ENCODE measurements at places on chromosomes 16 and 17. TPM values are rescaled to one million over a fixed set of nuclear protein-coding genes. Genes with fewer than 3 reads are reported as not detected.

Gene WNT3
- total RNA-seq: 0.65 TPM

Gene HAP1
- total RNA-seq: under 0.01 TPM

GRCh38 chr17:50426472-50426782 lies 409 bp downstream of the ACSF2 start:
- DNase-seq: no peak

GRCh38 chr17:31416503-31416923 lies 25.0 kb downstream of the RAB11FIP4 start:
- DNase-seq: no peak

- no peak for DNase-seq
Observed at GRCh38 chr16:10982465-10983150, 38.2 kb downstream of the CLEC16A start.

GRCh38 chr16:13148836-13149235 lies 247.4 kb downstream of the SHISA9 start:
- DNase-seq: no peak

- DNase-seq: no peak
Observed at GRCh38 chr16:27551036-27551435, 1.1 kb downstream of the KATNIP start.

DNA sequence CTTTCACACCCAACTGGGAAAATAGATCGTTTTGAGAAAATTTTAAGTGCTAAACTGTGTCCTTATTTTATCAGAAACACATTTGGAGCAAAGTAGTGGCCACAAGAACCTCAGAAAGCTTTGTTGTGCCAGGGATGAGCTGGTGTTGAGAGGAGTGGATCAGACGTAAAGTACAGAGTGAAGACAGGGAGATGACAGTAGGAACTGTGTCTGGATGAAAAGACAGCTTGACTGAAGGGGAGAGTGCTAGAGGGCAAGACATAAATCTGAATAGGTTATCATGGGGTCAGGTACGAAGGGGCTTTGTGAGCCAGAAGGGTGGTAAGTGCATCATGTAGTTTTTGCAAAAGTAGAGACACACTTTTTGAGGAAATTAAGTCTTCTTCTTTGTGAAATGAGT lies 39.3 kb upstream of the CARMIL2 start:
- no peak for DNase-seq

DNA sequence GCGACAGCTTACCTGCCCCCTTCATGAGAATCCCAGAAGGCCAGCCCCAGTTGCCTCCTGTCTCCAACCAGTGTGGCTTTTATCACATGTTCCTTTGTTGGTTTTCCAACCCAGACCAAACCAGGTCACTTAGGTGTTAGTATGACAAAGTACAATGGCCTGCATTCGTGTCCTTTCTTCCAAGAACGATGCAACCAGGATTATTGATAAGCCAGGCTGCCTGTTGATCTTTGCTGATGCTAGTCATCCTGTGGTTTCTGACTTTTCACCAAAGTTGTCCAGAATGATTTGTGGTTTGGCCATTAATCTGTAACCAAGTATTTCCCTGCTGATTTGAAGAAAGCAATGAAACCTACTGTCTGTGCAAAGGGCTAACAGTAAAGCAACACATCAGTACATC lies 191.4 kb downstream of the CYLD start:
- DNase-seq: no peak
